Adipose tissue (tissue), 3 donors: ENCODE measurements at places on chromosomes 3 and 15. TPM values are rescaled to one million over a fixed set of nuclear protein-coding genes. Genes with fewer than 3 reads are reported as not detected.

CLDN16 gene
- polyA plus RNA-seq, result not detected

CLDN1 gene
- polyA plus RNA-seq, result 28.1 TPM

LTK gene
- 1.0 TPM for polyA plus RNA-seq

MCF2L2 gene
- polyA plus RNA-seq, result 0.22 TPM

PLA1A gene
- 2.7 TPM for polyA plus RNA-seq
